Fibroblast of skin of scalp (primary cell): ENCODE measurements at places on chromosomes 7 and 10.

DNA sequence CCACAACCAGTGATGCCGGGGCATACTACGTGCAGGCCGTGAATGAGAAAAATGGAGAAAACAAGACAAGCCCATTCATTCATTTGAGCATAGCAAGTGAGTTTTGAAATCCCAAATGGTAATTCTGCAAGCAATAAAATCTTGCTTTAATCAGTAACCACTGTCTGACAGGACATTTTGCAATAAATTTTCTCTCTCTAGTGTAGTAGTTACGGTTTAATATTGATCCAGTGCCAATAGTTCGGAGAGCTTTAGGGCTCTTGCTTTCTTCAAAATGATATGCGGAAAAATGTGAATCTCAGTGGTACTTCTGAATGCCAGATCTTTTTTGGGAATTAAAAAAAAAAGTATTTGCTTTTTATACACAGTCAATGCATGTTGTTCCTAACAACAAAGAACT is 520.4 kb downstream of the SDK1 start:
- no peak for DNase-seq

- DNase-seq = peak; percentile 61
These were observed 26.7 kb upstream of the OTUD1 start for GRCh38 chr10:23412223-23412622.

- DNase-seq = peak; percentile 39
These were observed 136.7 kb downstream of the HECW1 start for GRCh38 chr7:43248961-43249822.

- peak; percentile 47 for DNase-seq
These were observed 31.7 kb downstream of the GPR22 start for GRCh38 chr7:107501593-107501992.

- DNase-seq = peak; percentile 42
These were observed 37.7 kb downstream of the ASB13 start for GRCh38 chr10:5628451-5629302.

GRCh38 chr10:124653811-124654651 is 90.1 kb downstream of the FAM53B start:
- DNase-seq = no peak

DNA sequence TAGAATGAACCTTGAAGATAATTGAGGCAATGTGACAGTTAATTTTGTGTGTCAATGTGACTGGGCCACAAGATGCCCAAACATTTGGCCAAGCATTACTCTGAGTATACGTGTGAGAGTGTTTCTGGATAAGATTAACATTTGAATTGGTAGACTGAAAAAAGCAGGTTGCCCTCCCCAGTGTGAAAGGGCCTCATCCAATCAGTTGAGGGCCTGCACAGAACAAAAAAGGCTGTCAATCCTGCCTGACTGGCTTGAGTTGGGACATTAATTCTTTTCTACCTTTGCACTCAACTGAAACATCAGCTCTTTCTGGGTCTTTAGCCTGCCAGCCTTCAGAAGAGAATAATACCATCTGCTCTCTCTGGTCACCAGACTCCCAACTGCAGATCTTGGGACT is 56.6 kb upstream of the PDE1C start:
- DNase-seq = no peak

- no peak for DNase-seq
These were observed 23.4 kb downstream of the GRIFIN start for GRCh38 chr7:2452643-2453270.

DNA sequence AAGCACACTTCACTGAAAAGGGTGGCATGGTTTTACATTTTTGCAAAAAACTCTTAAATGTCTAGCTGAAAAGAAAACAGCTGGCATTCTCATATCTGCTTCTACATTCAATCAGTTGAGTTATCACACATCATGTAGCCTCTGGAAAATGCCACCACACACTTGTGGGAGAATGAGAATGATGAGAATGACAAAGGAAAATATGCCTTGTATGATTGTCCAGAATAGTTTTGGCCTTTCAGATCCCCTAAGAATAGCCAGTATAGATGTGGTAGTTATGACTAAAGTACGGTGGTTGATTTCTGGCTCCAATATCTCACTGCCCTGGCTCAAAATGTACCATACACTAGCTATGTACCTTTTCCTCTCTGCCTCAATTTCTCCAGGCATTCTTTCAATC is 30.2 kb upstream of the FRMD4A start:
- peak; percentile 27 for DNase-seq

- peak; percentile 30 for DNase-seq
These were observed 14.4 kb upstream of the MTERF1 start for GRCh38 chr7:91894781-91895480.

DNA sequence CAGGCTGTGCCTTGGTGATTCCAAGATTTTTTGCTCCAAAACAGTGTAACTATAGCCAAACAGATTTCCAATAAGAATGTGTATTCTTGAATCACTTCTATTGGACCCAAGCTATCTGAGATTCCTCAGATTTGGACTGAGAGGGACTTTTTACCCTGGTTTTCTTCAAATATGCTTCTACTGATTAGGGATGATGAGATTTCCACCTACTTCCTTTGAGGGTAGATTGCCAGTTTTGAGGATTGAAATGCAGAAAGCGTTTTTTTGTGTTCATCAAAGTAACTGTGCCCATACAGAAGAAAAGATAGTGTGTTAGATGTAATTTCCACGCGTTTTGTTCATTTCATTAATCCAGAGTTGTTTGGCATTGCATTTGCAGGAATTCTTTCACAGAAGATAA is 144.9 kb downstream of the CPED1 start:
- DNase-seq = no peak

DNA sequence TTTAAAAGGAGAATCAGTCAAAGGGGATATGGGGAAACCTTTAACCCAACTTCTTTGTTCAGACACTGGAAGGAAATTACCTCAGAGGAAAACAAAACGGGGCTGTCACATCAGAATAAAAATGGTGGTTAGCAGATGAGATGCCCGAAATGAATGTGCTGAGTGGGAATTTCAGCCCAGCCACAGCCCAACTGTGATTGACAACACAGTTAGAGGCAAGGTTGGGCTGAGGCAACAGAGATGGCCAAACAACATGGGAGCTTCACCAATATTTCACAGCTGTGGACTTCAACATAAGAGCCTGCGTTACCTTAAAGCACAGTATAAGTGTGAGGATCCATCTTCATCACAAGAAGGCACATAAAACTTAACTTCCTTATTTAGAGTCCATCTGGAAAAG is 133.5 kb upstream of the PTPRZ1 start:
- DNase-seq = no peak

DNA sequence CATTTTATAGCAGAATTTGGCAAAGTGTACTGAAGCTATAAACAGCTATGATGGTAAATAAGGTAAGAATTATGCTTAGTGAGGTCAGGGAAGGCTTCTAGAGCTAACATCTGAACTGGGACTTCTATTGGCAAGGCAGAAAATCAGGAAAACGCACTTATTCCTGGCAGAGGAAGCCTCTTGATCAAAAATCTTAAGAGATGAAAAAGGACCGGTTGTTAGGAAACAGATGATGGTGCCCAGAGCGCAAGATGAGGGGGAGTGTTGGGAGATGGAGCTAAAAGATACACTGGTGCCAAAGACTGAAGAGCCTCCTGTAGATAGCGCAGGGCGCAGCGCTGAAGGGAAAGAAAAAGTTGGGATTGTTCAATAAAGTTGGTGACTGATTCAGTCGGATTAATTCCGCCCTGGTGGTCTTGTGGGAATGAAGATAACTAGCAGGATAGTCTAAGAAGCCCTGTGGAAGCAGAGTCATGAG is 550 bp upstream of the CALU start:
- no peak for DNase-seq

DNA sequence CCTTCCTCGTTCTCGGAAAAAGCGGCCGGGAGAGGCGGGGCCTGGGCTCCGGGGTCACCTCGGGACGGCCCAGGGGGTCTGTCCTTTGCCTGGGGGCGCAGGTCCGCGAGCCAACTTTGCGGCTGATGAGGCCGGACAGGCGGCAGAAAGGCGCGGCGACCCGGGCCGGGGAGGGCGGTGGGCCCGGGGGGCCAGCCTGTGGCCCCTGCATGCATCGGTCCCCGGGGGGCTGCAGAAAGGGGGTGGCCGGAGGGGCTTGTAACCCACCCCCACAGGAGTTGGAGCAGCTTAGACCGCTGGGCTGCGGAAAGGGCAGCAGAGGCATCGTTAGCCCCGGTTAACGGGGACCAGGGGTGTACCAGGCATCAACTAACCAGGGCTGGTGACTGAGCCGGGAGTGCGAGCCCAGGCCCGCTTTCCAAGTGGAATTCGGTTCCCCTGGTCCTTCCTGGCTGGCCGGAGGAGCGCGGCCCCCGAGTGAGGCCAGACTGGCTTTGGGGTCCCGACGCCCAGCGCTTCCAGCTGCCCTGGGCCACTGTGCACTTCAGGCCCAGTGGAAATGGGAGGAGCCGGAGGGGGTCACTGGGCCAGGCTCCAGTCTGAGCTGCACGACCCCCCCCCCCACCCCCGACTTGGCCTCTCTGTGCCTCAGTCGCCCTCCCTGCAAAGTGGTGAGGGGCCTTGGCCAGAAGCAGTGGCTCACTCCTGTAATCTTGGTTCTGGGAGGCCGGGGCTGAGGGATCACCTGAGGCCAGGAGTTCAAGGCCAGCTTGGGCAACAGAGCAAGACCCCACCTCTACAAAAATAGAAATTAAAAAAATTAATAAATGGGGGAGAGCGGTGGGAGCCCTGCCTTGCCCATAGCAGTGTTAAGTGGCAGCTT is 919 bp downstream of the SLC29A4 start:
- no peak for DNase-seq

DNA sequence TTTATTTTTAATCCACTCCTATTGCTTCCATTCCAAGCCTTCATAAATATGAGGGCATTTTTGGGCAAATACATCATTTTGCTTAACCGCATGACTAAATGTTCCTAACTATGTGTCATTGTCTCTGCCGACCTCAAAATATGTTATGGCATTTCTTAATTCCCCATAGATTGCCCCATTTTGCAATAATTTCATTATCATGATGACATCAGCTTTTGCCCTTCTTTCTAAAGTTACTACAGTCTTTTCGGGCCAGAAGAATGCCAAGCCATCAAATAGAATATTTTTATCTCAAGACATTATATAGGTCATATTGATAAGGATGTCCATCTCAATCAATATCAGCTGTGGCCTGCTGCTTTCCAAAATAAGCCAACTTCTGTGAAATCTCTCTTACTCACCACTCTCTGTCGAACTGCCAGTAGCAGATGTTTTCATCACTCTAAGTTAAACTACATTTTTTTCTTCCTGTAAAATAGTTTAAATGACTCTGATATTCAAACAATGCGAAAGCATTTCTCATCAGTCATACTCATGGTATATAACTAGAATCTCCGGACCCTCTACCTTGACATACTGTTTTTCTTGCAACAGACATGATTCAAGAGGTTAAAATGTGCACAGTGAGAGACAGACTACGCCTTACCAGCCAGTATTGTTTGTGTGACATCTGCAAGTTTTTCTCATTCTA is 1254.6 kb upstream of the CELF2 start:
- DNase-seq = peak; percentile 96

DNA sequence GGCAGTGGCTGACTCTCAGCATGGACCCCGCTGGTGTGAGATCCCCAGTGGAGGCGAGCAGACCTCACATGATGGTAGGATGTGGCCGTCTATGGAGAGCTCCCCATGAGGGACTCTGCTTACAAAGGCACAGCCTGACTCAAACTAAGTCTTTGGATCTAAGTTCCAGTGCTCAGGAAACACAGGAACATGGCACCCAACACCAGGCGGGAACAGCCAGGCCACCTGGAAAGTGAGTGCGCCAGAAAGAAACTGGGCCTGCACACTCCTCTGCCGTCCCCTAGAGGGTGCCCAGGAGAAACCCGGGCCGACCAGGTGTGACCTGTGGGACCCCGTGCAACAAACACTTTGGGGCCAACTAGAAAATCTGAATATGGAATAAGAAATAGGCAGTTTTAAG is 10.0 kb downstream of the PITRM1 start:
- no peak for DNase-seq

GRCh38 chr7:112596981-112597380 is 116.2 kb downstream of the LSMEM1 start:
- DNase-seq = no peak

- DNase-seq = no peak
These were observed 21.6 kb downstream of the PRPF18 start for GRCh38 chr10:13608246-13608853.

- no peak for DNase-seq
These were observed 147.9 kb upstream of the FAM20C start for GRCh38 chr7:44541-44896.

DNA sequence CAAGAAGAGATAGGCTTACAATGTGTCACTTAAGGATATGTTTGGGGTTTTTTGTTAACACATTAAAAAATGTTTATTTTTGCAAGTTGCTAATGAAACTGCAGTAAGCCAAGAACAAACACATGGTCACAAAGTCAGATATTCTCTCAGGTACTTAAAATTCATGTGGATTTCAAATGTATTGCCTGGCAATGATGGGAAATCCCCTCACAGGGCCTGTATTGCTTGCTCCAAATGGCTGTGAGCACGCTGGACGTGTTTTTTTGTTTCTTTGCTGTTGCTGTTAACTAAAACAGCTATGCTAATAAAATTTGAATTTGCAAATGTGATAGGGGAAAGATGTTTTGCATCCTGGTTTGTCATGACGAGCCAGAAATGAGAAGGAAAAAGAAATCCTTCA is 3.8 kb upstream of the CELF2 start:
- no peak for DNase-seq

GRCh38 chr10:63703113-63703670 is 182.0 kb downstream of the REEP3 start:
- peak; percentile 74 for DNase-seq

- peak; percentile 75 for DNase-seq
These were observed 101.2 kb upstream of the PARD3 start for GRCh38 chr10:34916314-34916713.

DNA sequence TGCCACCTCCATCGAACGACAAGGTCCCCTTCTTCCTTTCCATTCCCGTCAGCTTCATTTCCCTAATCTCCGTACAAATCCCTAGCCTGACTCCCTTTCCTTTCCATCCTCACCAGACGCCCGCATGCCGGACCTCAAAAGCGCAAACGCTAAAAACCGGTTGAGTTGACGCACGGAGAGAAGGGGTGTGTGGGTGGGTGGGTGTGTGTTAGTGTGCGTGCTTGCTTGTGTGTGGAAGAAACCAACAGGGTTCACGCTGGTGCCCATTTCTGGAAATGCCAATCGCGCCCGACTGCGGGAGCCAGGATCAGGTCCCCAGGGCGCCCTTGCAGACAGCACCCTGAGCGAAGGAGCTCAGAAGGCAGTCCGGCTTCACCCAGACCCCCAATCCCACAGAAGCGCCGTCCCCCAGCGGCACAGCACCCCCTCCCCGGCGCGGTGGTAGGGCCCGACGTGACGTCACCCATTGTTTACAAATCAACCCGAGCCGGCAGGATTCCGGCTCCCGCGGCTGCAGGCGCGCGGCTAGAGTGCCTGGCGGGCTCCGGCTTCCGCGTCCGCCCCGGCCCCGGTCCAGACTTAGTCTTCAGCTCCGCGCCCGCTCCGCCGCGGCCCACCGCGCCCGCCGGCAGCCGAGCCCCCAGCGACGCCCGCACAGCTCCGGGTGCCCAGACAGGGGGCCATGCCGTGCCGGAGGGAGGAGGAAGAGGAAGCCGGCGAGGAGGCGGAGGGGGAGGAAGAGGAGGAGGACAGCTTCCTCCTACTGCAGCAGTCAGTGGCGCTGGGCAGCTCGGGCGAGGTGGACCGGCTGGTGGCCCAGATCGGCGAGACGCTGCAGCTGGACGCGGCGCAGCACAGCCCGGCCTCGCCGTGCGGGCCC is at the start of gene FRAT1:
FRAT1 (plus strand) TSS at position 500 of the 880 bp plus-strand sequence; CDS start at position 683, 183 bp downstream.
- peak; percentile 88 for DNase-seq
